ENCODE measurements at places on chromosomes 12 and 14.

DNA sequence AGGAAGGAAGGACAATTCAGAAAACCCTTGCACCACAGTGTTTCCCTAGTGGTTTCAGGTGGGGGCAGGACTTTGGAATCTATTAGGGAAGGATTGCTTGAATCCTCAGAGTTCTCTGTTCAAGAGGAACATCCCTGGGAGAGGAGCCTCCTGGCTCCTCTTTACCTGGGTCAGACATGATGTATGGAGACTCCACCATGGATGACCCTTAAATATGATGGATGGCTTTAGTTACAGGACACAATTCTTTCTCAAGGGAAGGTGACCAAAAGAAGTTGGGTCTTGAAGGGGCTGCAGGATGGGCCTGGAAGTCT is 396.6 kb downstream of the NRXN3 start:
- no peak for DNase-seq

DNA sequence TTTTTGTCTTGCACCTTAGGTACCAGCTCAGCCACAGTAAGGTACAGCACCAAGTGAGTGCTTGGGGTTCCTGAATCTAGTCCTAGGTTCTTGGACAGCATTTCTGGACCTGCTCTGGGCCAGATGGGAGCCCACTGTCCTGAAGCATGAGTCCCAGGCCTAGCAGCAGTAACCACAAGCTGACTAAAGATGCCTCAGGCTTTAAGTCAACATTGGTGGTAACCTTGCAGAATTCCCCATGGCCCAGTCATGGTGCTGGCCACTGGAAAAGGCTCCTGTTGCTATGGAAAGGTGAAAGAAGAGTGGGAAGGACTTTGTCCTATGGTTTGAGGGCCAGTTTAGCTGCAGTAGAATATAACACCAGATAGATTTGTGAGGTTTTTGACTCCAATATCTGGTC is 86.9 kb upstream of the CLEC14A start:
- no peak for DNase-seq

- peak; percentile 4 for DNase-seq
Measured at GRCh38 chr12:87995581-87996178, 33.5 kb downstream of the C12orf50 start.

DNA sequence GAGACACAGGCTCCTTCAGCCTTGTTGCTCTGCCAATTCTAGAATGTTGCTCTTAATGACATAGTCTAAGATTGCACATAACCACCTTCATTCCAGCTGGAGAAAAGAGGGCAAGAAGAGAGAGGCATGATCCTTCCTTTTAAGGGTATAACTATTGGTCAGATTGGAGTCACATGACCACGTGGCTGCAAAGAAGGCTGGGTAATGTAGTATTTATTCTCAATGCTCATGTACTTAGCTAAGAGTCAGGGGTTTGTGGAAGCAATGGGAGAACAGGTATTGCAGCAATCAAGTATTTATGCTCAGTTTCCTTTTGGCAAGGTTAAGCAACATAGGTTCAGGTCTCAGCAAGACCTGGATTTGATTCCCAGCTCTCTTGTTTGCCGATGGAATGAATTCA is 298.8 kb upstream of the TBX3 start:
- no peak for DNase-seq

- DNase-seq: no peak
Measured at GRCh38 chr12:49519574-49519936, 19.3 kb upstream of the KCNH3 start.

GRCh38 chr12:124663771-124664366 is 96.5 kb upstream of the NCOR2 start:
- no peak for DNase-seq

- DNase-seq: no peak
Measured at GRCh38 chr12:9632766-9633165, 25.1 kb upstream of the KLRB1 start.

- no peak for DNase-seq
Measured at GRCh38 chr12:107684029-107684795, 1.4 kb upstream of the PWP1 start.

- no peak for DNase-seq
Measured at GRCh38 chr12:56061982-56062381, 18.0 kb upstream of the ERBB3 start.

- no peak for DNase-seq
Measured at GRCh38 chr12:109160433-109160832, 44.0 kb downstream of the ACACB start.

GRCh38 chr14:99047441-99048031 is 224.5 kb downstream of the BCL11B start:
- no peak for DNase-seq

DNA sequence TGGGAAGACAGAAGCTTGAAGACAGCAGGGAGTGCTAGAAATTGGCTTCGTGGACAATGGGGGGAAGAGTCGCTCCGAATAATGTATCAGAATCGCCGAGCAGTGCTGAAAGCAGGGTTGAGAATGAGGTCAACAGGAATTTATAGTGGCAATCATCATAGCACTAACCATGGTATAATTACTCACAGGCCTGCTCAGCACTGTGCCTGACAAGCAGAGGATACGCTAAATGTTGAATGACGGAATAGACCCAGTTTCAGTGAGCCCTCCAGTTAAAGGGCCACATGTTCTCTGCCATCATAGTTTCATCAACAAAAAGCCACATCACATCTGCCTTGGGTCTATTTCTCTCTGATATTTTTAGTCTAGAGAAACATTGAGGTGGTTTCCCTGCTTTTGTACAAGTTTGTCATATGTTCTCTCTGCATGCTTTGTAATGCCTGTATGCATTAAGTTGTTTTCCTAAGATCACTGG is 130.3 kb upstream of the EGLN3 start:
- DNase-seq: no peak

GRCh38 chr12:105393587-105393986 is 63.1 kb downstream of the C12orf75 start:
- DNase-seq: no peak

DNA sequence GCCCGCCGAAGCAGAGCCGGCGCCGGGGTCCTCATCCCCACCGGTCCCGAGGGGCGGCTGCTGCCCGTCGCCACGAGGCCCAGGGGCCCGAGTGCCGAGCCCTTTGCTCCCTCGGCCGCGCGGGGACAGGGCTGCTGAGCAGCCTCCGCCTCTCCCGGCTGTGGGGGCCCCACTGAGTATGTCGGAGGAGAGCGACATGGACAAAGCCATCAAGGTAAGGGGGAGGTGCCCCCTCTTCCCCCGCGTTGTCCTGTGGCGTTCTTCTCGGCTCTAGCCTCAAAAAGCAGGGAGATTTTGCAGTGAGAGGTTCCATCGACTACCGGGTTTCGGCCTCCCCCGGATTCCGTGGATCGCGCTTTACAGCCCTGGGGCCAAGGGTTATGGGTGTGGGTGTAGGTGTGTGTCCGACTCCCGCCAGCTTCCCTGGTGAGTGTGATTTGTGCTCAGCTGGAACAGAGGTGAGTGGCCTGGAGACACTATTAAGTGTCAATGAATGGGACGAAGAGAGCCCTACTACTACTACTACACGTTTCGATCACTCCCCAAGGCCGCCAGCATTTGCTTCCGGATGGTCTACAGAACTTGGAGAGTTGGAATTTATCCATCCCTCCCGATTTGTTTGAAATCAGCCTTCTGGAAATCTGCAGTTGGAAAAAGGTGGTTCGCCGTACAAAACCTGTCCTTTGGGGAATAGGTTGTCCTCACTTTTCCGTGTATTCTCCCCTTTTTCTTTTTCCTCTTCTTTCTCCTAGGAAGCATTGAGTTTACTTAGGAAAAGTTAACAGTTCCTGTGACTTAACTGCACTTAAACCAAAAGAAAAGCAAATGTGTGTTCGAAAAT is 748 bp downstream of the MAPKAPK5 start:
- peak; percentile 31 for DNase-seq

- DNase-seq: no peak
Measured at GRCh38 chr14:30587141-30587540, 28.2 kb downstream of the G2E3 start.

GRCh38 chr14:57051633-57052032 is 217.1 kb downstream of the EXOC5 start:
- DNase-seq: no peak

GRCh38 chr14:21860172-21860571 is 186.6 kb upstream of the OR4E1 start:
- peak; percentile 48 for DNase-seq

- DNase-seq: no peak
Measured at GRCh38 chr12:118397708-118398440, 21.5 kb downstream of the SUDS3 start.

DNA sequence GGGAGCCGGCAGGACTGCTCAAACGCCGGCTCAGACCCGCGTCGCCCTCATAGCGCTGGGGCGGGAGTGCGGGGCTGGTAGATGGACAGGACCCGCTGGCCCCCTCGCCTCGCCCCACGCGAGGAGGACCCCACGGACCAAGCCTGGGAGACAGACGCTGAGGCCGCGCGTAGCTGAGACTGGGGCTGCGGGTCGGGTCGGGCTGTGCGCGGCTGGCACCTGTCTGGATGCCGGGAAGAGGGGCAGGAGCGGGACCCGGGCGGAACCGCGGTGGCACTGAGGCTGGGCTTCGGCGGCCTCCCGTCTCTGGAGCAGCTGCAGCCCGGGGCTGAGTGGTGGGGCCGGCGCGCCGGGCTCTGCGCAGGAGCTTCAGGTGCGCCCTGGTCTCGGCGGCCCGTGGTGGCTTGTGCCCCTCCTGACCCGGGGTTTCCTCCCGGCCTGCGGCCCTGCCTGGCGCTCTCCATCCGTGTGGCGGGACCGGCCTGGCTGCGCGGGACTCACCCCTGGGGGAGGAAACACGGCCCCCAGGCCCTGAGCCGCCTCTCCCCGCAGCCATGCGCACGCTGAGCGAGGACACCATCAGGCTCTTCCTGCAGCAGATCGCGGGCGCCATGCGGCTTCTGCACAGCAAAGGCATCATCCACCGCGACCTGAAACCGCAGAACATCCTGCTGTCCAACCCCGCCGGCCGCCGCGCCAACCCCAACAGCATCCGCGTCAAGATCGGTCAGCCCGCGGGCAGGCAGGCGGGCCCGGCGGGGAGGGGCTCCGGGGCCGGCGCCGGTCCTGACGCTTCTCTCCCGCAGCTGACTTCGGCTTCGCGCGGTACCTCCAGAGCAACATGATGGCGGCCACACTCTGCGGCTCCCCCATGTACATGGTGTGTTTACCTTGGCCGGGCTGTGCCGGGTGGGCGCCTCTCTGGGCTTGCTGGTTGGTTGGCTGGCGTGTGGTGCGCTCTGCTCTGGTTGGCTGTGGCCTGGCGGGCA is 14.0 kb downstream of the ULK1 start:
- no peak for DNase-seq

DNA sequence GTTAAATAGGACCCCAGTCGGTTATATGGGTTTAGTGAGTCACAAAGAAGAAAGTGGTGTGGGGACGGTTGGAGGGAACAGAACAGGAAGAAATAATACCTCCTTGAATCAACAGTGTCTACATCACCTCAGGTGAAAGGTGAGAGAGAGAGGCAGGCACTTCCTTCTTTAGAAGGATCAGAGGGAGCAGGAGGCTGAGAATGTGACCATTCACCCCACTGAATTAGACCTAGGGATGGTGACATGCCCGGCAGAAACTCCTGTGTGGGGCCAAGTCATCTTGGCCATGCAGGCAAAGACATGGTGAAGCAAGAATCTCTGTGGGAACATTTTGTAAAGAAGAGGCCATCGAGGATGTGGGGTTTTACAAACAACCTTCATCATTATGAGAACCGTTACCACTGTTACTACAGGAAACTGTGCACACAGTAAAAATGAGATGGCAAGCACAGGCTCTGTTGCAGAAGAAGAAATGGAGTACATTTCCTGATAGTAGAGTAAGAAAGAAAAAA is 1196.9 kb downstream of the VRK1 start:
- peak; percentile 80 for DNase-seq

DNA sequence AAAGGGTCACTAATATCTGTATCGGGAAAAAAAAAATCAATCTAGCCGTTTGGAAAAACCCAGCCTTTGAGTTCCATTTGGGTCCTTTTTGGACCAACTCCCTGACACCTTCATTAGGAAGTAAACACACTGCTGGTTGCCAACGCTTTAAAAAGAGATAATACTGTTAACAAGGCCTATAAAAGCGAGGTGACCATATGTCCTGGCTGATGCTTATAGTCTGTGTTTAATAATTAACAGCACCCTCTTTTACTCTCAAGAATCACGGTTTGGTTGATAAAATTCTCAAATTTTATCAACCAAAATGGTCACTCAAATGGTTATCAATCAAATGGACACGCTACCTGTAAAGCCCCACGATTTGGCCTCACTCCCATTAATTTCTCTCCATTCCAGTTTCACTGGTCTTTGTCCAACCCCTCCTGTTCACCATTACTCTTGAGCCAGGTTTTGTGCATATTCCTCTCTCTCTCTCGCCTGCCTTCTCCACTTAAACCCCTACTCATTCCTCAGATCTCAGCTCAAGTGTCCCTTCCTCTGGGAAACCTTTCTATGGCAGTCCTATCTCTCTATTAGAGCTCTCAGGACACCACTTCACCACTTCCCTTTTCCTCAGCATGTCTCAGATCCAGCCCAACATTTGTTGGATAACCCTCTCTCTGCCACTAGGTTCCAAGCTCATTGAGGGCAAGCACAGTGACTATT is 9.5 kb downstream of the BTG1 start:
- DNase-seq: no peak

DNA sequence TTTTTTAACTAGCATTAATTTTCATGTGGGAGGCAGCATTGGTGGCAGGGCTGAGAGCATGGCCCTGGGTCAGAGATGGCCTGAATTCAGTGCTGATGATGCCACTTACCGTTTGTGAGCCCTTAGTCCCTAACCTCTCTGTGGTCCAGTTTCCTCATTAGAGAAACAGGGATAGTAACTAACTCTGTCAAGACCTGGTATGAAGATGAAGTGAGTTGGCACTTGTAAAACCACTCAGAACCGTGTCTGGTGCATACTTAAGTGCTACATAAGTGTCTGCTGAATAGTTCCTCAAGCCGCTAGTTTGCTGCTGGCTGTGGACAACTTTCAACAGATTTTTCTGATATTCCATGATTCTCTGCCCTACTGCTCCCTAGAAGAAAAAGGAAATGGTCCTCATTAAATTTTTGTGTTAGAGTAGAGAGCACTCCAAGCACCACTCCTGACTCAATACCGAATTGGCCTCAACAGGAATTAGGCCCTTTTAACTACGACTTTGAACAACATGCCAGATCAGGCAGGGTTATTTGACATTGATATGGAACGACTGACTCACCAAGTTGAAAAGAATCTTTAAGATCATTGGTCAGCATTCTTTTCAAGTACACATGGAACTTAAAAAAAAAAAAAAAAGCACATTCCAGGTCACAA is 250.2 kb downstream of the ANO2 start:
- no peak for DNase-seq

DNA sequence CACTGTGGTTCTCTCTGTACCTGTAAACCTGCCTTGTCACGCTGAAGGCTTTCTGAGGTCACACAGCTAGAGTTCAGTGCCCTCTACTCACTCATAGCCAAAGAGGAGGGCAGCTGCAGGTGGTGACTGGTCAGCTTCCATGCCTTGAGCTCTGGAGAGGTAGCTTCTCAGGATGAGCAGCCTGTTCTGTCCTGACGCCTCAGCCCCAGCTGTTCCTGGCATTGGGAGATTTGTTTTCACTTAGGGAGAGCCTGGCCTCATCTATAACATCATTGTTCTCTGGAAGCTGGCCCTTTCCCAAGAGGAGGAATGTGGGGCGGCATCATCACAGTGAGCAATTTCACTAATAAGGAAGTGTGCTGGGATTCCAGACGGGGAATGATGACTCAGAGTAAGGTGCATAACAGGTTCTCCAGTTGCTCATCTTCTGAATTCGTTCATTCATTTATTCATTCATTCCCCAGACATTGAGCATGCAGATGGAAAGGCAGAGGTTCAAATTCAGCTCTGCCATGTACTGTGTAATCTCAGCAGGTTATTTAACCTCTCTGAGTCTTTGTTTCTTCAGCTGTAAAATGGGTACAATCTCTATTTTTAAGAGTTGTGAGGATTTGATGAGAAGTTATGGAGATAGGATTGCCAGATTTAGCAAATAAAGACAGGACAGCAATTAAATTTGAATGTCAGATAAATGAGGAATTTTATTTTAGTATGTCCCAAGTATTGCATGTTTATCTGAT is 255.8 kb upstream of the CRY1 start:
- DNase-seq: no peak

All from CD4-positive, CD25-positive, alpha-beta regulatory T cell (primary cell).